ENCODE measurements at places on chromosomes 2 and 18. TPM values are rescaled to one million over a fixed set of nuclear protein-coding genes. Genes with fewer than 3 reads are reported as not detected.

The POTEI gene
- not detected for total RNA-seq

The ATP6V1C2 gene
- total RNA-seq = not detected

GRCh38 chr2:172350839-172351479 lies 76.4 kb upstream of the ITGA6 start:
- no peak for DNase-seq

DNA sequence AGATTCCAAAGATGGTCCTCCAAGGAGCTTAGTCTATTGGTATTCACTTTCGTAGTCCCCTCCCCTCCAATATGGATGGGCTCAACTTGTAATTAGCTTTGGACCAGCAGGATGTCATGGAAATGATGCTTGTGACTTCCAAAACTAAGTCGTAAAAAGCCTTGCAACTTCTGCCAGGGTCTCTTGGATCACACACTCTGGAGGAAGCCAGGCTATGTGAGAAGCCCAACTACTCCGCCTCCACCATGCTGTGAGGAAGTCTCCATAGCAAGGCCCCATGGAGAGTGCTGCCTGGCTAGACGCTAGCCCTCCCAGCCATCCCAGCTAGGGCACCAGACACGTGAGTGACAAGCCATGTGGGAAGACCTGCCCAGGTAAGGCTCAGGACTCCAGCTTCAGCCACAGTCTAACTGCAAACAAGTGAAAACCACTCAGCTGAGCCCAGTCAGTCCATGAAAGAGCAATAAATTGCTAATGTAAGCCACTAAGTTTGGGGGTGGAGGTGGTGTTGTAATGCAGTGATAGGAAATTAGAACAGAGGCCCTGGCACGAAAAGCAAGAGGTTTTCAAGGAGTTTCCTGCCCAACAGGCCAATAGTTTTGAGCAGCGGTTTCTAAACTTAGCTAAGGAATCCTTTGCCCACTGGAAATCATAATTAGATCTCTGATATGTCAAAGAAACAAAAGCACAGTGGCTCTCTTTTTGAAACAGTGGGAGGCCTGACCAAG lies 77.5 kb upstream of the GLI2 start:
- DNase-seq = no peak

GRCh38 chr2:86510436-86510933 lies 52.8 kb downstream of the CHMP3 start:
- DNase-seq = no peak

DNA sequence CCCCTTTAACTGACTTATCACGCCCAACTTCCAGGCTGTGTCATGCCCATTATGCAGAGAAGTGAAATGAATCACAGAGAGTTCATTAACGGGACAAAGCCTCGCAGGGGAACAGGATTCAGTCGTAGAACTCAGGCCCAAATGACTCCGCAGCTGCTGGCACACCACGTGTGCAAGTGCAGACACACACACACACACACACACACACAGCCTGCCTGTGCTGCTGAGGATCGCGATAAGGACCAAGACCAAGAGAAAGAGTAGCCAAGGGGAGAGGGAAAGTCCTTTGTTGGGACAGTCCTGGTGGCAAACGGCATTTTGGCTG lies 90.0 kb upstream of the TAF1B start:
- DNase-seq = peak; percentile 56
